Gastroesophageal sphincter (tissue), 4 donors: ENCODE measurements at places on chromosomes 2 and 18. TPM values are rescaled to one million over a fixed set of nuclear protein-coding genes. Genes with fewer than 3 reads are reported as not detected.

GRCh38 chr2:207845202-207845864 lies 75.6 kb upstream of the FZD5 start:
- ATAC-seq, result no peak

DNA sequence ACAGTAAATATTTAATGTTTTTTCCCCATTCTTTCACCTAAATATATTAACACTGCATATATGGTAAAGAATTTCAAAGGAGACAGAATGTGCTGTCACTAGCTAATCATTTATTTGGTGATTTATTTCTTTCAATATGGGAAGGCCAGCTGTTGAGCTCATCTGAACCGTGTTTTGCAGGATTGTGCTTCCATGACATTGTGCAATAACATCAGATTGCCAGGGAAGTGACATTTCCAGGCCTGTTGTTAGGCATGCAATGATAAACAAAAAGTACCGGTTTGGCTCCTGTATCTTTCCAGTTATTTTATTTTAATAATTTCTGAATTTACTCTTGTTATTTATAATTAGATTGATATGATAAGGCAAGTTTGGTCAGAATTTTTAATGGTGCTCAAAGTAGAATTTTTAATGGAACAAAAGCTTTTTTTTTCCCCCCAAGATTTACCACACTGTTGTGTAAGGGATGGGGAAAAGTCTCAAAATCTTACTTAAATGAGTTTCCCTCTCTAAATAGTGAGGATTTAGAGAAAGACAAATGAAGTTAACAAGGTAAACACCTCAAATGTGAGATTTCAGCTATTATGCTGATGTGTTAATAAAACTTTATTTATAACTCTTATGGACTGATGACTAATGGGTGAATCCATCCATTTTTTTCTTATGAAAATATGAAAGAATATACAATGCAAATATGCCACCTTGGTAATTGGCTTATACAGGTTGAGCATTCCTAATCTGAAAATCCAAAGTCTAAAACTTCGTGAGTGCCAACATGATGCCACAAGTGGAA lies 52.7 kb downstream of the MALT1 start:
- ATAC-seq, result peak; percentile 62

DNA sequence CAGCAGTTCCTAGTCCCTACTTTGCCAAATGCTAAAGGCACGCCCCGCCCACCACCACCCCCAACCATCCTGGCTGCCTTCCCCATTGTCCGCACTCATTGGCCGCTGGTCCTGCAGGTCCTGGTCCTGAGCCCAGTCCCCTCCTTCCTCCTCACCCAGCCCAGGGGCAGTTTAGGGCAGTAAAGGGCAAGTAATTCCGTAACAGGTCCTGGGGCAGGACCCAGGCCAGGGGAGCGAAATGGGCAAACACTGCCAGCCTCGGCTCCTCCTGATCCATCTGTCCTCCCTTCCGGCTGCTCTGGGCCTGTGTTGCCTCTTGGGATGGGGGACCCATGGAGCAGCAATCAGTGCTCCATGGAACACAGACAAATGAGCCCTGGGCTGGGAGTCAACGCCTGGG lies 6.1 kb downstream of the ADCY3 start:
- ATAC-seq, result no peak

- ATAC-seq, result no peak
Measured at GRCh38 chr2:225070811-225071210, 28.5 kb upstream of the DOCK10 start.

DNA sequence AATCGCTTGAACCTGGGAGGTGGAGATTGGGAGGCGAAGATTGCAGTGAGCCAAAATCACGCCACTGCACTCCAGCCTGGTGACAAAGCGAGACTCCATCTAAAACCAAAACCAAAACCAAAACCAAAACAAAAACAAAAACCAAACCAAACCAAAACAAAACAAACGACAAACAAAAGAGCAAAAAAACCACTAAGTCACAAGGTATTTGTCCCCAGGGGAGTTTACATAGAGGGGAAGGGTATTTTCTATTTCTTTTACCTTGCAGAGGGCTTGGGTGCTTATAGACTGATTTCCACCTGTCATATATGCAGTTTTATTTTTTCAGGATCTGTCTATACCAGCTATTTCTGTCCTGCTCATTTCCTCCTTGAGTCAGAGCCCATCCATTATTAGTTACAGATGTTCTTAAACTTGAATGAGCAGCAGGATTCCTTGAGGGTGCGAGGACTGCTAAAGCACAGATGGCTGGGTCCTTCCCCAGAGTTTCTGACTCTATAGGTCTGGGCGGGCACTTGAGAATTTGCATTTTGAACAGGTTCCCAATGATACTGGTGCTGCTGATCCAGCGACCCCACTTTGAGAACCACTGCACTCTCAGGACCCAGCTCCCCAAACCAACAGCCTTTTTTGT lies 102.2 kb upstream of the UXS1 start:
- ATAC-seq, result no peak

DNA sequence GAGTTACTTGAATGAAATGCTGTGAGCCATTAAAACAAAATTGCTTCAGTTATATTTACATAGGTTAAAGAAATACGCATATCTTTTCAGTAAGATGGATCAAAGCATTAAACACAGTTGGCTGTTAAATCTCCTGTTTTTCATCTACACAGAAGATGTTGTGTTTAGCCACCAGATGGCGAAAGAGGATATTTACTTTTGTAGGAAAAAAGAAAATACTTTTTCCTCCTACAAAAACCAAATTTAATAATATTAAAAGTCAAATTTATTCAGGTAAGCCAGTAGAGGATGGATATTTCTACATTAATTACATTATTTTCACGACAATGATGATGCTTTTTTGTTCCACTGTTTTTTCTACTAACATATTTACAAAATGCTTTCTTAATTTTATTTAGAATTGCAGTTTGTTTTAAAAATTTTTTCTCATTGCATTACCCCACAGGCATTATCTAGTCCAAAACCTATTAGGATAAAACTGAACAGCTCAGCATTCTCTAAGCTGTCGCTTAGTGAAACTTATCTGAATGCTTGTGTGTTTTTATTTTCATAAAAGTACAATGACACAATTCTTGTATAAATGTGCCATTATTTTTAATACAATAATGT lies 173.7 kb downstream of the ASXL3 start:
- ATAC-seq, result no peak

DNA sequence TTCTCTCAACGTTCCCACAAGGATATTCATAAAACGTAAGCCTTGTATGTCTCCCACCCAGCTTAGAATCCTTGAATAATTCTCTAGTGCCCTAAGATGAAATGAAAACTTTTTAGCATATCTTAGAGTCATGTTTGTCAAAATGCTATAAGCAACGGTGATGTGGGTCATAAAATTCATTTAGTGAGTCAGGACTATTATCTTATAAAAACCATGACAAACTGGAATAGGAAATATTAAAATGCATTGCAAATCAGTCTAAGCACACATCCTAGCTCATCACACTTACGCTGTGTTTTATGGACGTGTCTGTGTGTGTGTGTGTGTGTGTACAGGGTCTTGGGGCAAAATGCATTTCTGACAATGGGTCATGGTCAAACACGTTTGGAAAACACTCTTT lies 119.9 kb upstream of the ST6GAL2 start:
- ATAC-seq, result no peak

GRCh38 chr2:223978451-223978850 lies 21.2 kb downstream of the MRPL44 start:
- no peak for ATAC-seq

DNA sequence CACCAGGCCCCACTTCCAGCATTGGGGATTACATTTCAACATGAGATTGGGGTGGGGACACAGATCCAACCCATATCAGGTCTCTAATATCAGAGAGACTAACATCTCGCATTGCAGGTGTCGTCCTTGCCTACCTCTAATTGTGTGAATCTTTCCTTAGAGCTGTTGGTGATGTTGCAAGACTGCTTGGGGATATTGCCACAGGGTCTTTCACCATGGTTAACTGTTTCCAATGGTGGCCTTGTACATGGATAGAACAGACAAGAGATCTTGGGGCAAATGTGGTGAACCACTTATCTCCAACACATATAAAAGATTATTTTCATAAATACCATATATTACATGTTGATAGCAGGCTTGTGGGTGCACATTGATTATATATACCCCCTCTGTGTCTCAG lies 270.3 kb upstream of the LINC00305 start:
- ATAC-seq, result no peak

DNA sequence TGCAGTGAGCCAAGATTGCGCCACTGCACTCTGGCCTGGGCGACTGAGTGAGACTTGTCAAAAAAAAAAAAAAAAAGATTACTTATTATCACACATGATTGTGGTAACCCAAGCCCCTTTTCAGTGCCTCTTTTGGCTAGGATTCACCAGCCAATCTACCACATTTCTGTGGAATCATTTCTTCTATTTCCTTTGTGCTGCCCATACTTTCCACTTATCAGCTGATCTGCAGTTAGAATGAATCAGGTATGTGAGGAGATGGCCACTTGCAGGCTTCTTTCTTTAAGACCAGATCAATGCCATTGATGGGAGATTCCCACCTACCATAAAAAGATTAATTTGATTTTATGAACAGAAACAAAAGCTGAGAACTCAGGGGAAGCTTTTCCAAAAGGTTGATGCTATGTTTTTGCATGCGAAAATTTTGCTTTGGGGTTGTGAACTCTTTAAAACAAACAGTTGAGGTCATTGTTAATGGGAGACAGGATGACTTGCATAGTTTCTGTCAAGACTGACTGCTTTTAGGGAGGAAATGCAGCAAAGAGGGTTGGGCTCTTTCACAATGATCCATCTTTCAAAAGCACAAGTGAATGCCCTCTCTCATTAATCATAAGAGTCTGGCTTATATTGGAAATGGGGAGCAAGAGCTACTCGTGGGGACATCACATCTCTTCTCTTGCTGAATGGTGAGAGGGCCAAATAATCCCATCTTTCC lies 66.9 kb upstream of the CYP26B1 start:
- ATAC-seq, result no peak

DNA sequence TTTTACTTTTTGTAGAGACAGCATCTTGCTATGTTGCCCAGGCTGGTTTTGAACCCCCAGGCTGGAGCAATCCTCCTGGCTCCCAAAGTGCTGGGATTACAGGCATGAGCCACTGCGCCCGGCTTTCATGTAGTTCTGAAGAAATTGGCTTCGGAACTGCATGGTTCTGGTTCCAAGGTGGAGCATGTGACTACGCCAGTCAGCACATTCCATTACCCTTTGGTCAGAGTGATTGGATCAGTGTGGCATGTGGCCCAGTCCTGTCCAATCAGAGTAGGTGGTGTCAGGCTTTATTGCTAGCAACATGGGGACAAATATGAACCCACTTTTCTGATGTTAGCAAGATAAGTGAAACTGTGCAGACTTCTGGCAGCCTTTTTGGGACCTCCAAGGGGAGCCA lies 16.3 kb upstream of the ATOH8 start:
- ATAC-seq, result peak; percentile 87

DNA sequence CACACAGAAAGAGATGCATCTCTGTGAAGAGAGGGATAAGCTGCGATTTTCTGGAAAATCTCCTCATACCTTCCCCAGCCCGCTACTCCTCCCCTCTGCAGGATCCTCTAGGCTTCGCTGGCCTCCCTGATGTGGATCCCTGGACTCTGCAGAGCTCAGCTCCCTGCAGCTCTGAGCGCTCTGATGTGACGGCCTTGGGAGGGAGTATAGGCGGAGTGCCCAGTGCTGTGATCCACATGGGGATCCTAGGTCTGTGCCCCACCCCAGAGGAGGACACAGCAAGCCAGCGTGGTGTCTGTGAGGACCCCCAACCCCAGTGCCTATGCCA lies 111.0 kb downstream of the GYPC start:
- no peak for ATAC-seq

GRCh38 chr2:46167924-46168323 lies 129.3 kb upstream of the EPAS1 start:
- ATAC-seq, result no peak

DNA sequence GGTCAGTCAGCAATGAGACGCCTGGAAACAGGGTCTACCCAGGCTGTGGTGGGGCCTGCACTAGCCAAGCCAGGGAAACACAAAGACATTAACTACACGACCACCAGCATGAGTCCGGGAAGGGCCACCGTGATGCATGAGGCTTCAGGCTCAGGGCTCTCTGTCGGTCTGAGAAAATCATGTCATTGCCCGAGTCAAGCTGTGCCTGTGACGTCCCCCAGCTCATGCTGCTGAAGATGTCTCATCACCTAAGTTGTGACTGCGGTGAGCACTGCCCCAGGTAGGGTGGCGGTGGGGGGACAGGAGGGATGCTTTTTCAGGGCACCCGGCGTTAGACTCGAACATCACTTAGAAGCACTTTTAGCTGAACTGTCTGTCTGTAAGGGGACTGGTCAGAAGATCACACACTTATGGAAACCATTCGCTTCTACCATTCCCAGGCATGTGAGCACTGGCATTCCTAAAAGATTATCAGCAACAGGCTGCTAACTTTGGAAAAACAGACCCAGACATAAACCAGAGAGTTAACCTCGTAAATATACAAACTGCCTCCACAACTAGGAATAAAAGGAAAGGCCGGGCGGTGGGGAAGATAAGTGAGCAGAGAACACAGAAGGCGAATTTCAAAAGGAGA lies 234.5 kb downstream of the HDAC4 start:
- ATAC-seq, result no peak

- no peak for ATAC-seq
Measured at GRCh38 chr2:240459401-240460252, 24.2 kb downstream of the GPC1 start.

GRCh38 chr2:168626647-168627046 lies 170.6 kb downstream of the CERS6 start:
- no peak for ATAC-seq

- ATAC-seq, result no peak
Measured at GRCh38 chr2:169571571-169571970, 2.1 kb downstream of the FASTKD1 start.

DNA sequence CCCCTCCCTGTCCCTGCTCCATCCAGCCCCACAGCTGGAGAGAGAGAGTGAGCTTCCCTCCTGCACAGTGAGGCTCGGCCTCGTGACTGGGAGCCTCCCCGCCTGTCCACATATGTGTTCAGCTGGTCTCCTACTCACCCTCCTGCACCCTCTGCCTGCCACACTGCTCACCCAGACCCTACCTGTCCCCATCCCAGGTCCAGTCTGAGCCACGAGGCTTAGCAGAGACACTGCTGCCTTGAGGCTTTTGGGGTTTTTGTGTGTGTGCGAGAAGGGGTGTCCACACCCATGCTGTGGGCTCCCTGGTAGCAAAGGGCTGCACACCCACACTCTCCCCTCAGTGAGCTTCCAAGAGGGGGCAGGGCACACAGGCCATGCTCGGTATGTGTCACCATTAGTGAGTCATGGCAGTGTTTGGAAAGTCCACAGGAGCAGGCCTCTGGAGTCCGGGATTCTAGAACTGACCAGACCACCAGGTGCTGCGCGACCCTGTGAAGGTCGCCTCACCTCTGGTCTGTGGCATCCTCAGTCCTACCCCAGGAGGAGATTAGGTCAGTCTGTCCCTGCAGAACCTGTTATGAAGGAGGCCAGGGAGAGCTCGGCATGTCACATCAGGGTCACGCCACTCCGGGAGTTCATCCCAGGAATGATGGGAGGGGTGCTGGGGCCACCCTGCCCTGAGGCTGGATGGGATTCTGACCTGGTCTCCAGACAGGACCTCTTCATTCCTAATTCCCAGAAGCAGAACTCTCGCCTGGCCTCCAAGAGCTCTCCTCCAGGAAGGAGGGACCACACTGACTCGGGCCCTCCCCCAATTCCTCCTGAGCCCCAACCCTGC lies 39.9 kb upstream of the SMAD7 start:
- ATAC-seq, result no peak

Gene REG3G
- not detected for total RNA-seq

Gene CDH7
- total RNA-seq, result not detected

Gene PIEZO2
- 1.7 TPM for total RNA-seq

Gene SFT2D3
- total RNA-seq, result 15.2 TPM
